ENCODE measurements at places on chromosomes 7 and 10.

GRCh38 chr10:121469797-121470606 is 128.2 kb downstream of the FGFR2 start:
- no peak for DNase-seq

GRCh38 chr7:73966941-73967831 is 60.8 kb upstream of the ELN start:
- DNase-seq: no peak

- no peak for DNase-seq
Observed at GRCh38 chr10:71697938-71698709, 21.5 kb downstream of the C10orf105 start.

DNA sequence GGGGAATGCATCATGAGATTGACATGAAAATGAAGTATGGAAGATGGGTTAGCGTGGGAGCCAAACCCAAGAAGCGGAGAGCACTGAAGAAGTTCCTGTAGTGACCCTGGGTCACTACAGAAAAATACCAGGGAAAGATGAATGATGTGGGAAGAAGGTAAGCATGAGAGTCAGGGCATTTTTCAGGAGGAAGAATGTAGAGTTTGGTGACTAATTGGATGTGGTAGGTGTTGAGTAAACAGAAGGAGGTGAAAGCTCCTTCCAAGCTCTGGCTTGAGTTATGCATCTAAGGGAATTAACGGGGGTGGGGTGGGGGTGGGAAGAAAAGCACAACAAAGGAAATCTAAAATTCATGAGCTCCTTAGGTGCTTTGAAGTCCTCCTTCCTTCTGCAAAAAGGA is 238.1 kb upstream of the AOAH start:
- no peak for DNase-seq

DNA sequence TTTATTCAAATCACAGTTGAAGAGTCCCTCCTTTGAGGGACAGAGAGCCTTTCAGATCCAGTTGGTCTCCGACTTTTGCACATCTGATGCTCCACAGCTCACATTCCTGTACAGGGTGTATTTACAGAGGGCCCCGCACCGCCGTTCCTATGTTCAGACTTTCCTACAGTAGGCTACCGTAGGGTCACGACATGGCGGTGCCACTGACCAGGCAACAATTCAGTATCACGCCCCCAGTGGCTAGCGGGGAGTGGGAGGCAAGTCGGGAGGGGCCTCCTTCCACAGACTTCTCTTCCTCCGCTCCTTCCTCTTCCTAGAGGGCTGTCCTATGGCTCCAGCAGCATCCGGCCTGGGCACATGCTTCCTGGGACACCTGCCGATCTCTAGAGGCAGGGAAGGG is 40.6 kb upstream of the ENO4 start:
- DNase-seq: no peak

DNA sequence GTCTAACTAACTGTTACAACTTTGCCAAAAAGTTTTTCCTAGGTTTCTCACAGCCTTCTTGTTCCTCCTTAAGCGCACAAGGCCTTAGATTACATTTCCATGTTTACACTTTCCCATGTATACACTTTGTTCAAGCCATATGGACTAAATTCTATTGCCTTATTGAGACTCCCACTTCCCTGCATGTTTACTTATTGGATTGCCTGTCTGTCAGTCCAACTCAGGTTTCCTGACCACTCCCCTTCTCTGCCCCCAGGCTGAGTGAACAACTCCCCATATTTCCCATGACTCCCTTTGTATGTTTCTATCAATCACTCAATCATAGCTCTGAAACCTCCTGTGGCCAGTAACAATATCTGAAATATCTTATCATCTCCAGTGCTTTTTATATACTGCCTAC is 43.0 kb downstream of the SLC25A40 start:
- no peak for DNase-seq

GRCh38 chr10:74107391-74107790 is 43.2 kb downstream of the AP3M1 start:
- DNase-seq: no peak

DNA sequence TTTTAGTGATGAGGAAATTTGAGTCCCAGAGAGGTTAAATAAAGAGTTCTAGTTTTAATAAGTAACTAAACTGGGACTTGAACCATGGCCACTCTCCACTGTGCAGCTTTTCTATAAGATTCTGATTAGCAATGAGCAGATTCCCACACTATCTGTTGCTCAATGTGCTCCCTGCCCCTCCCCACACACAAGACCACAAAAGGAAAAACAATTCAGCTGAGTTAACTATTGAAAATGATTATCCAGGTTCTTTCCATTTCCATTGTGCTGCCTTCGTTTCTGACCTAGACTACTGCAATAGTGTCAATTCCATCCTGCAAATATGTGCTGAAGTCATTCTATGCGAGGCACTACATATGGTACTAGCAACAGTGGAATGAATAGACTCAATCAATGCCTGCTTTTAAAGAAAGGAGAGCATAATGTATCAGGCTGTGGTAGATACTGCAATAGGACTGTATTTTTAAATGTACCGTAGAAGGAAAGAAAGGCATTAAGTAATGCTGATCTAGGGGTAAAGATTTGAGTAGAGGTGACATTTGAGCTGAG is 97.0 kb downstream of the SEMA3C start:
- DNase-seq: no peak

DNA sequence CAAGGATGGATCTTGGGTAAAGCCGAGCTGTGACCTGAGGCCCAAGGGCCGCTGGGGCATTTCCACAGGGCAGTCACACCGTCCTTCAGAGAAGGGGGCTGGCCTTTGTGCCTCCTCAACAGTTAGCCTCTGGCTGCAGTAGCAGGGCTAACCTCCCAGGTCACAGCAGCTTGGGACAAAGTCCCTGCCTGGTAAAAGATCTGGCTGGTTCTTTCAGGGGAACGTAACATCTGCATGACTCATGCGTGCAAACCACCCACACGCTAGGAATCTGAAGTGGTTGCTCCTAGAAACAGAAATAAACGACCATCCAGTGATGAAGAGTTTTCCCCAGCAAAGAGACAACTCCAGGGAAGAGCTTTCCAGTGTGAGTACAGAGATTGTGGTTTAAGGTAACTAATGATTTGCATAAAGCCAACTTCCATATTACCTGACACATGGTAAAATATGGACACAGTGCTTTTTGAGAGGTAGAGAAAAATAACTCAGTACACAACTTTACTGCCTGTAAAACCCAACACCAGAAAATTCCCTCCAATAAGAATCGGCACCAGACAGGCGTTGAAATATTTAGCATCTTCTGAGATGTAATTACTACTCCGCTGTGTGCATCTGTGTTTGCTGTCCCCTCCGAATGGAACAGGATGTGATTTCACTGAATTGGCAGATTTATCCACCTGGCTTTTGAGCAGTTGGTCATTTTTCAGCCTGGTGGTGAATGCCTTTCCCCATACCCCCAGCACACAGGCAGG is 84.9 kb upstream of the ADRB1 start:
- no peak for DNase-seq

GRCh38 chr10:51488766-51489408 is 210.5 kb downstream of the CSTF2T start:
- DNase-seq: no peak

- no peak for DNase-seq
Observed at GRCh38 chr7:32051128-32051527, 19.1 kb downstream of the PDE1C start.

DNA sequence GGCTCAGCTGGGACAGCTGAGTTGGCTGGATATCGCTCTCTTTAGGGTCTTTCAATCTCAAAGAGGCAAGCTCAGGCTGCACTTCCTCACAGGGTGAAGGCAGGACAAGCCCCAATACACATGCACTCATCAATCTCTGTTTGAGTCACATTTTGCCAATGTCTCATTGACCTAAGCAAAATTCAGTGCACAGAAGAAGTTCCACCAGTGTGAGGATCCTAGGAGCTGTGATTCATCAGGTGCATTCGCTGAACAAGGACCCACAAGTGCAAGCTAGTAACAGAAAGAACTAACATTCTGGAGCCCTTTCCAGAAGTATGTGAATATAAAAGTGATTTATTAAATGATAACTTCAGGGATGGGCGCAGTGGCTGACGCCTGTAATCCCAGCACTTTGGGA is 477.2 kb downstream of the GPAM start:
- no peak for DNase-seq

DNA sequence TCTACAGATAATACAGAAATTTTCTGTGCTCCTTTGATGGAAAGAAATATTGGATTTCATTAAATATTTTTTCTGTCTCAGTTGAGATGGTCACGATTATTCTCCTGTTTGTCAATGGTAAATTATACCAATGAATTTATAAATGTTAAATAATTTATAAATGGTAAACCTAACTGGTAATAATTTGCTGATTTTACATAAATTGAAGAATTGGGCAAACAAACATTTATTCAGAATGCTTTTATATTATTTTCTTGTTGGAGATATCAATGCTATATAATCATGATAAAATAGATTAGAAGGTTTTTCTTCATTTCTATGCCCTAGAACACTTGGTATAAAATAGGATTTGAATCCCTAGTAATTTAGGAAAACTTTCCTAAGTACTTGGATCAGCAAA is 597.6 kb upstream of the IGFBP3 start:
- no peak for DNase-seq

GRCh38 chr7:107744345-107744750 is 406 bp downstream of the CBLL1 start:
- peak; percentile 4 for DNase-seq
